ENCODE measurements at places on chromosomes 3 and 15.

GRCh38 chr3:114721209-114721608 lies 425.9 kb downstream of the ZBTB20 start:
- no peak for DNase-seq

- no peak for DNase-seq
These were observed 119.2 kb upstream of the ZBED2 start for GRCh38 chr3:111714305-111714704.

GRCh38 chr3:171753025-171753472 lies 57.2 kb downstream of the PLD1 start:
- DNase-seq: no peak

DNA sequence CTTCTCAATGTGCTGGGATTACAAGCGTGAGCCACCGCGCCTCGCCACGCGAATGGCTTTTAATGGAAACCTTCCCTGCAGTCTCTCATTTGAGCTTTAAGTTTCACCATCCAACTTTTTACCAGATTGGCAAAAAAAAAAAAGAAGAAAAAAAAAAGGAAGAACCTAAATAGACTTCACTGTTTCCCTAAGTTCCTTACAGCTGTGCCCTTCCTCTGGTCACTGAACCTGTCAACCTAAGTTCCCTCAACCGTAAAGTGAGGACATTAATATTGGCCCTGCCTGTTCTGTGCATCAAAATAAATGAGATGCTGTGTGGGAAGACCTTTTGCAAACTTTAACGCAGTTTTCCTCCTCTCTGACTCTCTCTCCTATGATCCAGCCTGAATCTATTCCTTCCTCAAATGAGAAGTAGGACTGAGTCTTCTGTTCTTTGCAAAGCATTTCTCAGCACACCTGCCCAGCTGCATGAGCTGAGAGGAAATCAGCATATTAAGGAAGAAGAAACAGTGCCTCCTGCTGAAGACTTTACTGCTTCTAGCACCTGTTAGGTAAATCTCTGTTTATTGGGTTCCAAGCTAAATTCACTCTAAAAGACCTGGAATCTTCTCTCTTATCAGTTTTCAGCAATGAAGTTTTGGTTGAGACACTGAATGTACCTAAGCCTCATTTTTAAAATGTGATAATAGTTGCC lies 99.6 kb upstream of the ETV5 start:
- no peak for DNase-seq

DNA sequence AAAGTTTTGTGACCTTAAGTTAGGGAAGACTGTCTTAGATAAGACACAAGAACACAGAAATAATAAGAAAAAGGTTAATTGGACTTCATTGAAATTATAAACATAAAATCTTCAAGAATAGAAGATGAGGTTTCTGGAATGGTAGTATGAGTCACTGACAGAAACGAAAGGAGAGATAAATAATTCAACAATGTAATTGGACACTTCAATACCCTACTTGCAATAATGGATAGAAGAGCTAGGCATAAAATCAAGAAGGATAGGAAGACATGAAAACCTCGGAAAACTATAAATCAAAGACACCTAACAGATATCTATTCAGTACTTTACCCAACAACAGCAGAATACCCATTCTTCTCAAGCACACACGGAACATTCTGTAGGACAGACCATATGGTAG lies 15.9 kb upstream of the MFSD1 start:
- DNase-seq: no peak

- no peak for DNase-seq
These were observed 231.8 kb downstream of the RBMS3 start for GRCh38 chr3:29512641-29513040.

DNA sequence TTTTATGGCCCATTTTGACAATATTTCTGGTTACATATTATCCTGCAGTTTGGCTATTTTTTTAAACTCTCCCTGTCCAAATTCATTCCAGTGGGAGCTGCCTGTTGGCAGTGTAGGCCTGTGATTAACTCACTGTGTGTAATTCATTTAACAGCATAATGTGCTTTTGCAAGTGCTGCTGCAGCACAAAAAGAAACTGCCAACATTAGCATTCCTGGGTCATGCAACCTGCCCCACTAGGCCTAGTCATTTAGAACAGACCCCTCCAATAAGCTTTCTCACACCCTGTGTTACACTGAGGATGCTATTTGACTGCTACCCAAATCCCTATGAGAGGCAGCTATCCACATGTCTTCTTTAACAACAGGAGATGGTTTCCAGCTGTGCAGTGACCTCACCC lies 251.2 kb upstream of the UBE2E2 start:
- peak; percentile 49 for DNase-seq

GRCh38 chr3:67640023-67640660 lies 14.3 kb downstream of the SUCLG2 start:
- DNase-seq: no peak

DNA sequence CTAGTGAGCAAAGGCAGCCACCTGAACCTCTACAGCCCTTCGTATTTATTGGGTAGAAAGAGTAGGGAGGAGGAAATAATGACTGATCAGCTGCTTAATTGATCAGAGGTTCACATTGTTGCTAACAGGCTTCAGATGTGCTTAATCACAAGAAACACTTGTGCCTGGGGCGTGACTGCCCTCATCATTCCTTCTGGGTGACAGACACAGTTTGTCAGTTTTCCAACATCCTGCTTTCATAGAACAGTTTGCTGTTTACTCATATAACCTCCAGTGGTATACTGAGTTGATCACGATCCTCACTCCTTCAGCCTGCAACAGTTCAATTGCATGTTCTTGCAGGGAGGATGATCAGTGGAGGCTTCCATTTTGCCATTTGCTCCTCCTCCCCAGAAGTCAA lies 13.6 kb upstream of the CASR start:
- DNase-seq: no peak

GRCh38 chr3:6315906-6316305 lies 545.0 kb upstream of the GRM7 start:
- no peak for DNase-seq

- DNase-seq: no peak
These were observed 60.7 kb downstream of the ABI3BP start for GRCh38 chr3:100932491-100932890.

GRCh38 chr15:101562428-101563059 lies 73.0 kb upstream of the PCSK6 start:
- no peak for DNase-seq

DNA sequence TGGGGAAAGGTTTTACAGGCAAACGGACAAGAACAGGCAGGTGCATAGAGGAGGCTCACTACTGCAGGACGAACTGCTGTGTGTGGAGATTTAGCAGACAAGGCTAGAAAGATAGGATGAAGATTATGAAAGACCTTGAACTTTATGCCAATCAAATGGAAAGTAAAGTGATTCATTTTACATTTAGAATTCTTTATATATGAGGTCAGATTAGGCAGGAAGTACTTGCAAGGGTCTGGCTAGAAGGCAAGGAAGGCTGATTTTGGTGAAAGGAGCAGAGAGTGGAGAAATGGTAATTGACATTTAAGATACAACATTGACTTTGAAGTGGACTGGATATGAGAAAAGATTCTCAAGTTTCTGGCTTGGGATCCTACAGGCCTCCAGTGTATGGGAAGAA lies 33.6 kb downstream of the PLSCR4 start:
- no peak for DNase-seq

DNA sequence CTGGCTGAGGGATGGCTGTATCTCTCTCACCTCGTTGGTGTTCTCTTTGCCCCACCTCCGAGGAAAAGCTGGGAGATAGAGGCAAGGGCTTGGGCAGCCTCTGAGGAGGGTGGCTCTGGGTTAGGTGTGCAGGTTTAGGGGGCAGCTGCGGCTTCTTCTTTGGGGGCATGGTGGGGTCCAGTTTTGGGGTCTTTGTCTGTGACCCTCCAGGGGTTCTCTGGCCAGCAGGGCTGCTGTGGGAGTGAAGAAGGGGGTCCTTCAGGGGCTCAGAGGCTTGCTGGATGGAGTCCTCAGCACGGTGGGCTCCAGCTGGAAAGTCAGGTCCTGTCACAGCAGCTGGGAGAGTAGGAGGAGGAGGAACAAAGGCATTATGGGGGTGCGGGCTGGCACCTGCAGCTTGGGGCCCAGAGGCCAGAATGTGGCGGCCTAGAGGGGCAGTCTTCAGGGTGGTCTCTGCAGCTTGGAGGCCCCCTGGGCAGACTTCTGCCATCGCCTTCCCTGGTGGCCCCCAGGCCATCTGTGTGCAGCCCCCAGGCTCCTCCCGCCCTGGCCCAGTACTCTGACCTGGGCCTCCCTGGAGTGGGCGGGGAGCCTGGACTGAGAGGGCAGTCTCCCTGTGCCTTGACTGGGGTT lies 7.0 kb downstream of the XIRP1 start:
- DNase-seq: no peak
